Kidney epithelial cell (primary cell): ENCODE measurements at places on chromosomes 3 and 15. TPM values are rescaled to one million over a fixed set of nuclear protein-coding genes. Genes with fewer than 3 reads are reported as not detected.
A peak's percentile ranks its signal among the peaks of the same experiment; 100 is the strongest.

CKMT1B gene
- total RNA-seq, result 3.7 and 5.1 TPM in 2 replicates

- DNase-seq, result peak; percentile 73
Measured at GRCh38 chr15:65902373-65902772, 33.1 kb downstream of the RAB11A start.

GRCh38 chr15:90300988-90301706, 35.7 kb downstream of the NGRN start:
- no peak for DNase-seq

DNA sequence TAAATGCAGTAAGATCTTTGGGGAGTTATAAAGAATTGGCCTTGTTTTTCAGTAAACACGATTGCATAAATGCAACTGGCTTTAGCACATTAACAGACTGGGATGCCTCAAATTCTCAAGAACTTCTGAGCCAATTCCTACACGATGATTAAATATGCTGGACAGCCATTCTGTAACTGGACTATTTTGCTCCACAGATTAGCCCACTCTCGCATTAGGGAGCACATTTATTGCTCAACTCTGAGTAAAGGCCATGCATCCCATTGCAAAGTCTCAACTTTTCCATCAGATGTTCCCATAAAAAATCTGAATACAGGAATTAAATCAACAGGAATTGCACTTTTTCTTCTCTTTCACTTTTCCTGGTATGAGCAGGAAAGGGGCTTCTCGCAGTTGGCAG, 66.7 kb upstream of the PRICKLE2 start:
- no peak for DNase-seq

- DNase-seq, result no peak
Measured at GRCh38 chr3:28504976-28505375, 156.4 kb upstream of the AZI2 start.

SI gene
- total RNA-seq, result not detected in 2 replicates

DNA sequence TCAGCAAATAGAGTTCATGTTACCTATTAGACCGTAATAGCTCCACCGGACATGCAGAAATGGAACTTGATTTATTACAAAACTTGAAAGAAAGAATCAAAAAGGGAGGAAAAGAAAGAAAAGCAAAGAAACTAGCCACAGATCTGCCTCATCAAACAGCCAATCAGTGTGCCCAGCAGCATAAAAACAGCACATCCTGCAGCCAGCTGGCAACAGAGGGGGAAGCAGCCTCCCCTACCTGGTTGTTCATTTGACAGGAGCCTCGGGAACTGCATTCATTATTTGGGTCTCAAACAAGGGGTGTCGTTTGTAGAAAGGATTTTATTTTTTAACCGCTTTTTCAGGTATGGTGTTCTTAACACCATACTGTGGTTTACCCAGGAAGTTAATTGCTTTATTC, 181.5 kb upstream of the TOPAZ1 start:
- no peak for DNase-seq

DNA sequence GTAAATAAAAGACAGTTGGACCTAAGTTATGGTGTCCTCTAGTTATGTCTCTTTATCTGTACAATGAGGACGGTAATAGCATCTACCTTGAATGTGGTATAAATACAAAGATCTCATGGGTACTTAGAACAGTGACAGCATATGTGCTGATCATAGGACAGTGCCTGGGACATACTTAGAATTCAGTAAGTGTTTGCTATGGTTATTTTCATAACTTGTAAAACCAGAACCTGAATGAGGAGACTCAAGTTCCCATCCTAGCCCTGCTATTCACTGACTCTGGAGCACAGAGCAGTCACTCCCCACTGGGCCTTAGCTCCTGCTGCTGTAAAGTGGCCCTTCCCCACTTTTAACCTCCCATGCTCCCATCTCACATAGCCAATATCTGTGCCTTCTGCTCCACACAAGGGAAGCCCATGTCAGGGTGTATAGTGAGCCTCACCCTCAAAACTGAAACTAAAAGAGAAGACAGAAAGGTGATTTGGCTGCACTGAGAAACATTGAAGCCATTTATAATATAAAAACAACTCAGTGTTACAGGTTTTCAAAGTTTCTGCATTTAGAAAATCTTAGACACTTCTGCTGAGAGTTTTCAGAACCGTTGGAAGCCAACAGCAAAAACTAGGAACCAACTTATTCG, 225.4 kb upstream of the UBE2E2 start:
- DNase-seq, result no peak

TOPAZ1 gene
- not detected in 2 replicates for total RNA-seq

DNA sequence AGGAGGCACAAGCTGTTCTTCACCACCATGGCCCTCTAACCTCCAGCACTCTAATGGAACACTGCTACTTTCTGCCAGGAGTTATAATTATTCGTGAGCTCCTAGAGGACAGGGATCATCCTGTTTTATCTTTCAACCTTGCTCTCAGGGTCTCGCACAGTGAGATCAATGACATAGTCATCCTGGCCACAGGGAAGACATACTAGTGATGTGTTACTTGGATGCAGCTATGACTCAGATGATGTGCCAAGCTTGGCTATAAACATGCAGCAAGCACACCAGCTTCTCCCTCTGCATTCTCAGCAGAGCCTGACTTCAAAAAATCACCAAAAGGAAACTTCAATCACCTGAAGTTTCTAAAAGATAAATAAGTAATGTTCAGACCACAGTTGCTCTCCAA, 203.8 kb upstream of the HES1 start:
- DNase-seq, result no peak

- DNase-seq, result peak; percentile 26
Measured at GRCh38 chr3:31009881-31010280, 115.4 kb upstream of the GADL1 start.

GRCh38 chr3:17740721-17741141, 1.7 kb downstream of the TBC1D5 start:
- no peak for DNase-seq

DNA sequence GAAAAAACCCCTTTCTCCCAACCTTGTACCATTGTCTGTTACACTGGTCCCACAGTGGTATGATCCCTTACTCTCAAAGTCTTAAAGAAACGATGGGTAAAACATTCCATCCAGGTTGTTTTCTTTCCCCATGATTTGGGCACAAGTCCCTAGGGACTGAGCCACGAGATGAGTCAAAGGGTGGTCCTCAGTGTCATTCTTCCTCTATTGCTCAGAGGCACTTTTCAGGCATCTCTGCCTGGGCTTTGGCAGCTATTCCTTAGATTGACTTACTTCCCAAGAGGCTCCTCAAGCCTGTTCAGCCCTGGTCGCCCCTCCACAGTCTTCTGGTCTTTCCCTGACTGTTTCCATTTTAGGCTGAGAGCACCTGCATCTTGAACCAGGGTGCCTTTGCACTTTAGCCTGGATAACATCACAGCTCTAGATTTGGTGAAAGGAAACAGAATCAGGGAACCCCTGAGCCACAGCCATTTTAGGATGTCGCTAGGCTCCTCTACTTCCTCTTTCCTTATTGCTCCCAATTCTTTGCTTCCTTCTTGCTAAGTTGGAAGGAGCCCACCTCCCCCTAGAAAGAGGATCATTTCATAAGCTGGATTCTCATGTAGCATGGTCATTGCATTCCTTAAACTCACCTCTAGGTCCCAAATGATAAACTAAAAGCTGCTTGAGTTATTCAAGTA, 131.0 kb upstream of the TPRG1 start:
- DNase-seq, result no peak

CCR9 gene
- not detected in 2 replicates for total RNA-seq

DNA sequence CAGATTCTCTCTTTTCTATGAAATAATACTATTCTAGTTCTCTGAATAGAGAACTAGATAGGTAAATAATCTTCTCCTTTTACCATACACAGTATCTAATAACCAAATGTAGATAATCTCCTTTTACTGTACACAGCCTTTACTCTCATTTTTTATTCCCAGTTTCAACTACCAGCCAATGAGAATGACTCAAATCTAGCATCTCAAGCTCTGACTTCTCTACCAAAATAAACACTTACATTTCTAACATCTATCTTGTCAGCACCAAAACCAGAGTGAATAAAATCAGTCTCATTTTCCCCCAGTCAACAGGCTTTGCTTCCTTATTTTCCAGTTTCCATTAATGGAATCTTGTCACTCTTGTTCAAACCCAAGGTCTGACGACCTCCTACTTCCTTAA, 36.9 kb downstream of the LRRFIP2 start:
- no peak for DNase-seq

HTR3E gene
- total RNA-seq, result not detected in 2 replicates

- no peak for DNase-seq
Measured at GRCh38 chr3:31035681-31036080, 141.2 kb upstream of the GADL1 start.

SEMA3G gene
- 0.21 TPM in 1 of 2 replicates, not detected in the other for total RNA-seq

- DNase-seq, result peak; percentile 29
Measured at GRCh38 chr3:176961916-176962315, 235.4 kb downstream of the TBL1XR1 start.

FOXL2NB gene
- total RNA-seq, result 2.2 and 2.7 TPM in 2 replicates

GRCh38 chr3:102006812-102007485, 157.6 kb downstream of the NFKBIZ start:
- DNase-seq, result peak; percentile 63

SPTBN5 gene
- total RNA-seq, result 0.14 and 0.17 TPM in 2 replicates

AGBL1 gene
- total RNA-seq, result not detected in 2 replicates

DNA sequence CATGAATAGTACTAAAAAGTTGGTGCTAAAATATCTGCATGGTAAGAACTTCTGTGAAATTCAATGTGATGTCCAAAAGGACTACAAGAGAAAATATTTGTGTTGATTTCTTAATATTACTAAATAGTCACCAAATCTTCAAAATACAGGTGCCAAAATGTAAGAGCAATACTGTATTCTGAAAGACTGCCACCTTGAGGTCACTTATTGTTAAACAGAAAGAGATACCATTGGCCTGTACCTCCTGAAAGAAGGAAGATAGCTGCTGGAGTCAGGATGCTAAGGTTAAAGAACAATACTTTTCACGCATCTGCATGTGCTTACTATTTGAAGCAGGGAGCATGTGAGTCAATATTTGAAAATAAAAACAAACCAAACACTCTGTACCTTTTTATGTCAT, 72.0 kb upstream of the LSAMP start:
- no peak for DNase-seq

- no peak for DNase-seq
Measured at GRCh38 chr3:134766290-134766689, 28.8 kb upstream of the EPHB1 start.

DNA sequence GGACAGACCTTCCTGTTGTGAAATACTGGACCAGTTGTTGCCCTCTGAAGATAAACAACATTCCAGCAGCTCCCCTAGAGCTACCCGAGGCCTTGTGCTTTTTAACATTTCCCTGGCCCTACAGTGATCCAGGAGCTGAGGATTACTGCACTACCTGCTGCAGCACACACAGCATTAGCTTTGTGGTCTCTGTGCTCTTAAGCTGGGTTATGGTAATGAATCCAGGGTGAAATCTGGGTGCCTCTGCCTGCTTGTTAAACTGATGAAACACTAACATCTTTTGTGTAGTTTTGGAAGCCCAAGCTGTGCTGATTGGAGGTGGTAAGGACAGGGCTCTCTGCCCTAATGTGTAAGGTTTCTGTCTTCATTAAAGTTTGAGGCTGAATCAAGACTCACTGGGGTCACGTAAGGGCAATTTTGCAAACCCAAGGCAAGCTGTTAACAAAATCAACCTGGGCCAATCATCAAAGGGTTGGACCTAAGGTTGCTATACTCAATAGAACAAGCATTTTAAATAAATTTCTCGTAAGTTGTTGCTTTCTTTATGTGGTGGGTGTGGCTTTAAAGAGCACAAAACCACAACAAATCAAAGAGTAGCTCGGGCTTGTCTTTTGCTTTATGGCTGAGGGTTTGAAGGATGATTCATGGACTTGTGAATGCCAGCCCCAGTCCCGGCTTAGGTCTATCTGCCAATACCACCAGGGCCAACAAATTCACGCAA, 183.9 kb downstream of the TPRG1 start:
- DNase-seq, result peak; percentile 35

GRCh38 chr3:54772051-54772450, 155.8 kb downstream of the LRTM1 start:
- DNase-seq, result no peak

- no peak for DNase-seq
Measured at GRCh38 chr15:85443046-85443445, 62.6 kb downstream of the AKAP13 start.

GRCh38 chr3:103927896-103928295, 1438.8 kb upstream of the ALCAM start:
- no peak for DNase-seq

FBXW12 gene
- 0.46 TPM in 1 of 2 replicates, not detected in the other for total RNA-seq

IQCF5 gene
- total RNA-seq, result not detected in 2 replicates

DNA sequence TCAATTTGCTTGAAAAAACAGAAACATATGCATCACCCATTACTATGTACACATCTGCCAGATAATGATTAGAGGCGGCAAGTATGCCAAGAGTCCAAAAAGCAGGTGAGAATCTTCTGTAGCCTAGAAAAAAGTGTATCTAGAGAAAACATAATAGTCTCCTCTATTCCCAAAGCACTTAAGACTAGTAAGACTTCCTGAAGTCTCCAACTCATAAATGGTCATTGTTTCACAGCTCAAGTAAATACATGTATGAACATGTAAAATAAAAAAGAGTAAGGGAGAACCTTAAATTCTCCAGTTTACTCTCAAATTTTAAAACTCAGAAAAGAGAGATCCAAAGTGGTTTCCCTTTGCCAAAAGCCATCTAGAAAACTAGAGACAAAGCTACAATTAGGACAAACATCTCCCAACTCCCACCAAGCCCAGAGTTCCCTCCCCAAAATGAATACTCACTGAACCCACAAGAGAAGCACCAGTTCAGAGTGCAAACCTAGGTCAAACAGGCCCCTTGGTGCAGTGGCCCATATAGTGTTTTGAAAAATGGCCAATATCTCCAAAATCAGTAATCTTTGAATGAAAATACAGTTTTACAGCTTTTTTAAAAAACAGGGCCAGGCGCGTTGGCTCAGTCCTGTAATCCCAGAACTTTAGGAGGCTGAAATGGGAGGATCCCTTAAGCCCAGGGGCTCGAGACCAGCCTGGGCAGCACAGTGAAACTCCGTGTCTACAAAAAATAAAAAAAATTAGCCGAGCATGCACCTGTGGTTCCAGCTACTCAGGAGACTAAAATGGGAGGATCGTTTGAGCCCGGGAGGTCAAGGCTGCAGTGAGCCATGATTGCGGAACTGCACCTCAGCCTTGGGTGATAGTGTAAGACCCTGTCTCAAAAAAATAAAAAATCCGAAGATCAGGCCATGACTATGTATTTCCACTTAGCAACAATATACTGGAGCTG, 11.0 kb upstream of the MAP4 start:
- no peak for DNase-seq

PRSS50 gene
- total RNA-seq, result 0.07 and 0.29 TPM in 2 replicates
